ENCODE measurements at places on chromosomes 1 and 21. TPM values are rescaled to one million over a fixed set of nuclear protein-coding genes. Genes with fewer than 3 reads are reported as not detected.

The CXADR gene
- total RNA-seq, result 60.5 TPM

- peak; percentile 66 for DNase-seq
These were observed 11.5 kb downstream of the YBEY start for GRCh38 chr21:46297338-46298271.

- DNase-seq, result peak; percentile 69
These were observed 657.4 kb upstream of the ADGRL4 start for GRCh38 chr1:79663916-79664315.

DNA sequence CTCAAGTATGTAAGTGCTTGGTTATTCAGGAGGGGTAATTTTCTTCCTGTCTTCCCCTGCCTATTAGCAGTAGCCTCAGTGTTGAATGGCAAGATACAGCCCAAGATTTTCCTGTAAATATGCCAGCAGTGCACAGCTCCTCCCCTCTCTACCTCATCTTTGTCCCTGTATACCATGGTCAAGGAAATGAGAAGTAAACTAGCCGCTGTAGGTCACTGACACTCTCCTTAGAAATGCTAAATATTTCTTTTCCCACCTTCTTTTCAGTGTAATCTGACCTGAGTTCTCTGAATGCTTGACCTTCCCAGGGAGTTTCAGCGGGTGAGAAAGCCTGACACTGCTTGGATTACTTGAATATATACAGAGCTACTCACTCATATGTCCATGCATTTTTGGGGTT, 84.1 kb upstream of the ZNF326 start:
- peak; percentile 74 for DNase-seq

DNA sequence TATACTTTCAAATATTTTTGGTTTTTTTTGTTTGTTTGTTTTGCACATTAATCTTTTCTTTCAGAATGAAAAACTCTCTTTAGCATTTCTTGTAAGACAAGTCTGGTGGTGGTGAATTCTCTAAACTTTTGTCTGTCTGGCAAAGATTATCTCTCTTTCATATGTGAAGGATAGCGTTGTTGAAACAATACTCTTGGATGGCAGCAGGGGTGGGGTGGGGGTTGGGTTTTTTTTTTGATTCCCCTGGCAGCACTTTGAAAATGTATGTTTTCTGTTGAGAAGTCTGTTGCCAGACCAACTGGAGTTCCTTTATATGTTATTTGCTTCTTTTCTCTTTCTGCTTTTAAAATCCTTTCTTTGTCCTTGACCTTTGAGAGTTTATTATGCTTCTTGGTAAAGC, 160.2 kb downstream of the VAV3 start:
- DNase-seq, result no peak

The NUF2 gene
- total RNA-seq, result 28.5 TPM

The CCDC190 gene
- total RNA-seq, result not detected

- no peak for DNase-seq
These were observed 45.9 kb upstream of the WLS start for GRCh38 chr1:68278221-68278620.

The SH2D2A gene
- 5.5 TPM for total RNA-seq

The FLG2 gene
- not detected for total RNA-seq

The HMGCL gene
- 23.9 TPM for total RNA-seq

- DNase-seq, result no peak
These were observed 179.7 kb downstream of the TNFSF18 start for GRCh38 chr1:172870901-172871606.

DNA sequence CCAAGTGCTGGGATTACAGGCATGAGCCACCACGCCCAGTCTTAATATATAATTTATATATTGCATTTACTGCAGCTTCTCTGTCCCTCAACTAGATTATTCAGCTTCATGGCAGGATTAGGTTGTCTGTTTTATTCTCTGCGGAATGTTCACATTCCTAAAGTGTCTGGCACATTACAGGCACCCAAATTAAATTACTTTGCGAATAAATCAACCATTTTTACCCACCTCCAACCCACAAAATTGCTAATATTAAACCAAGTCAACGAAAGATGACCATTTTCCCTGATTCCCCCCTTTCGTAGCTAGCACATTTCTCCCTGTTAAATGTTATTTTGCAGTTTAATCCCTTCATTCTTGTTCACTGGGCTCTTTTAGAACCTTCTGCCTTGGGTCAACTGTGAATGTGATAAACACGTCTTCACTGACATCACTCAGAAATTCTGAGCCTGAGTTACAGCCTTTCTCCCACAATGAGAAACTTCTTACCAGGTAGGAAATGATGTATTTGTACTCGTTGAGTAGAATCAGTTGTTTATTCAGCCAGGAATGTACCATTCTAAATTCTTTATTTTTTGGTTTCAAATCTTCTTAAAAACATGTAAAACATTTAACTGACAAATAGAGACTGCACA, 35.9 kb downstream of the THAP3 start:
- DNase-seq, result no peak

GRCh38 chr1:17023573-17023972, 11.8 kb upstream of the ATP13A2 start:
- peak; percentile 59 for DNase-seq

GRCh38 chr1:29828526-29829447, 592.5 kb downstream of the PTPRU start:
- no peak for DNase-seq

Data from endodermal cell (in vitro differentiated cells).